Fibroblast of skin of right quadriceps (primary cell): ENCODE measurements at places on chromosomes 2 and 18.

DNA sequence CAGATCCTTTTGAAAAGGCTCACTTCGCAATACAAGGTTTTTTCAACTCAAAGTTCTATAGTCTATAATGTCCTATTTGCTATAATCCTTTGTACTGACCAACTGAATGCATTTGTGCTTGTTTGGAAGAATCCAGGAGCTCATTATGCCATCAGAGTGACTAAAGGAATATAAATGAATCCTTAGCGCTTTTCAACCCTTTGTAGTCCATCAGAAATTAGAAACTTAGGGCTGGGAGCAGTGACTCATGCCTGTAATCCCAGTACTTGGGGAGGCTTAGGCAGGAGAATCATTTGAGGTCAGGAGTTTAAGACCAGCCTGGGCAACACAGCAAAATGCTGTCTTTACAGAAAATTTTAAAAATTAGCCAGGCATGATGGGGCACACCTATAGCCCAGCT is 330.2 kb upstream of the CHAC2 start:
- no peak for DNase-seq

DNA sequence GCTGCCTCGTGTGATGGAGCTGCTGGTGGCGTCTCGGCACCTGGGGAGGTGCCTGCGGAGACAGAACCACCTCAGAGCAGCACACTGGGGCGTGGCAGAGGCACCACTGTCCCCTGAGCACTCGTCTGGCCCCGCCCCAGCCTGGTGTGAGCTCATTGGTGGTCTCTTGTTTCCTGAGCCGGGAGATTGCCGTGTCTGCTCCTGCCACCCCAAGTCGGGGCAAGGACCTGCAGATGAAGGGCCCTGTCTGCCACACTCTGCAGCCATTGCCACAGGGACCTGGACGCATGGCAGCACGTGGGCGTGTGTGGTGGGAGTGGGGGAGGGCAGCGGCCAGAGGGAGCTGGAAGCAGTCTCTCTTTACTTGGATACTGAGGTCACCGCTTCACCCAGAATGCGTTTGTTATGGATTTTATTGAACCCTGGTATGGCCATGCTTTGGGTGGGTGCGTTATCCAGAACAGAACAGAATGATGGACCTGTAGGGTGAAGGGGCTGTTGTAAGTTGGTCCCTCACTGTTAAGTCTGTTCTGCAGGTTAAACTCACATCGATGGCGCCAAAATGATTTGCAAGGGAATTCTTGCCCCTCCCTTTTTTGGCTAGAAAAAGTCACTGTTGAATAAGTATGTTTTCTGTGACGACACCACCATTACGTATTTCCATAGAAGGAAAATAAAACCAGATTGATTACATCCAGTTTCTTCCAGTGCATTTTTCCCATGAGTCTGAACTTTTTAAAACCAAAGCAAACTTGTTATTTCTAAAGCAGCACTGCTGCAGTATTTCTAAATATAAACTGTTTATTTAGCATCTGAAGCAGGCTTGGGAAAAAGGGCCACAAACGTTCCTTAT is 92.0 kb downstream of the USP40 start:
- DNase-seq, result no peak

- no peak for DNase-seq
These were observed 91.0 kb downstream of the ITGB1BP1 start for GRCh38 chr2:9332136-9332852.

DNA sequence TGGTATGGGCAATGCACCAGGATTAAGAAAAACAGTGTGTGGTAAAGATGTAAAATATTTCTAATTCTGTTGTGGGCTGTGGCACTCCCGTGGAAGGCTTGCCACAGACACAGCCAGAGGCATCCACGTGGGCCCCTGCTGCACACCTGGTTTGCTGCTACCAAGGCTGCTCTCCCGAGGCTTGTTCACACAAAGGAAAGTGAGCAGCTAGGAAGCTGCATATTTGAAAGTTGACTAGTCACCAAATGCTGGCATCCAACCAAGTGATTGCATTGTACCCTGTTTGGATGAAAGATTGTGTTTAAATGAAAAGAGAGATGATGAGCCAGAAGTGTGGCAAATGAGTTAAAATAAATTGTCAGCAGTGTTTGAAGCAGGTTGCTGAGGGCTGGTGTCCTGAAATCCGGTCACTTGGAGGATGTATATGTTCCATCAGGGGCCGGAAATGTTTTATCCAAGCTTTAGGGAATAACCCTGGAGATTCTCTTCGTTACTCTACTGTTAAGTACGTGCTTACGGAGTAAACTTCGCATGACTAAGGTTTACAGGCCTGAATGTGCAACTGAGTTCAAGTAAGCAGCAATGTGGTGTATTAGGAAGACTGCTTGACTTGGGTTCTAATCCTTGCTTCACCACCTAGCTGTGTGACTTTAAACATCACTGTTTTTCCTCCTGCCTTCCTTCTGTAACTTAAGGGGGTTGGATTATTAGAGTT is 86.1 kb downstream of the MSH2 start:
- DNase-seq, result peak; percentile 88

DNA sequence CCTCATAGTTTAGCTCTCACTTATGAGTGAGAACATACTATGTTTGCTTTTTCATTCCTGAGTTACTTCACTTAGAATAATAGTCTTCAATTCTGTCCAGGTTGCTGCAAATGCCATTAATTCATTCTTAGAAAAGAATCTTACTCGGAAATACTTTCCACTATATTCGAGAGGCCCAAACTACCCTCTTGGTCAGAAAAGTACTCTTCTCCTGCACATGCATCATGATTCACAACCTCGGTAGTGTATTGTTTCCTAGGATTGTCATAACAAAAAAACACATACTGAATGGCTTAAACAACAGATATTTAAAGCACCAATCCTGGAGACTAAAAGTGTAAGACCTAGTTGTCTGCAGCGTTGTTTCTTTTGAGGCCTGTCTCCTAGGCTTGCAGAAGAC is 364.0 kb upstream of the SLC14A2 start:
- DNase-seq, result no peak

DNA sequence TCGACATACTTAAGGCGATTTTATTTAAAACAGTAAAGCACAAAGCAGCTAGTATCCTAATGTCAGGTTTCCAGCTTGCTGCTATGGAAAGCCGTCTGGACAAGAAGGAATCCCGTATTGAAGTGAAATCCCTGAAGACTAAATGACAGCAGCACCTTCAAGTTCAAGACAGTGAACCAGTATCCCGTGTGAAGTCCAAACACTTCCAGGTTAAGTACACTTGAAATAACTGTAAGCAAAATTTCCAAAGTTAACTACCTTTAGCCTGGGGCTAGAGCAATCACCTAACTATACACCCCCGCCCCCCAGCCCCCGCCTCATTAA is 1.2 kb downstream of the MBOAT2 start:
- DNase-seq, result no peak

- DNase-seq, result no peak
These were observed 25.9 kb downstream of the BABAM2 start for GRCh38 chr2:27916293-27916995.

GRCh38 chr2:105399207-105399861 is 483 bp upstream of the FHL2 start:
- no peak for DNase-seq

DNA sequence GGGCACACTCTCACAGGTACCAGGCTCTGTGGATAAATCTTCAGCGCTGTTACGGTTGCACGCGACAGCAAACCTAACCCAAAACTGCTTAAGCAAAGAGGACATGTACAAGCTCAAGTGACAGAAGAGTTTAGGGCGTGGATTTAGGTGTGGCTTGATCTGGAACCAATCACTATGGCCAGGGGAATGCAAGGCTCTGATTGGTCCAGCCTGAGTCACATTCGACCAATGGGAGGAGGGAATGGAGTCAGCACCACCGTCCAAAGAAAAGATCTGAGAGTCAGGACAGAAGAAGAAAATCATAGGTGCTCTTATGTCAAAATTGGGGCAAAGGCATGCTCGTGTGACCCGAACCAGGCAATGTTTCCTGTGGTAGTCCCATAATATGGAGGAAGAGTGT is 139.0 kb downstream of the TRIM43 start:
- DNase-seq, result no peak
